HTR-8/SVneo (cell line): ENCODE measurements at places on chromosomes 11 and 22.

DNA sequence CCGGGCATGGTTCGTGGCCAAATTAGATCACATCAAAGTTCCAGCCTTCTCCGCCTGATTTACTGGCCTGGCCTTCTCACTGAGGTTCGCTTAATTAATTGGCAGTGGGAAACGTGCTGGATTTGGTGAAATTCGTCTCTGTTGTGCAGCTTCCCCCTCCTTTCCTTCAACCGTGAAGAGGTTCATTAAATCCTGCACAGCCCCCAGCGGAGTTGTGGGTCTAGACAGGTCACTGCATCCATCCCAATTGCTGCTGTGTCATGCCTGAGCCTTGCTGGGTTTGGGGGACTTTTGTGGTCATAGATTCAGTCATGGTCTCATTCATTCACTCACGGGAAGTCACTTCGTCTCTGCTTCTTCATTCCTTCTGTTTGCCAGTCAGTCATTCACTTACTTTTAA lies 90.0 kb downstream of the INSC start:
- DNase-seq: no peak

DNA sequence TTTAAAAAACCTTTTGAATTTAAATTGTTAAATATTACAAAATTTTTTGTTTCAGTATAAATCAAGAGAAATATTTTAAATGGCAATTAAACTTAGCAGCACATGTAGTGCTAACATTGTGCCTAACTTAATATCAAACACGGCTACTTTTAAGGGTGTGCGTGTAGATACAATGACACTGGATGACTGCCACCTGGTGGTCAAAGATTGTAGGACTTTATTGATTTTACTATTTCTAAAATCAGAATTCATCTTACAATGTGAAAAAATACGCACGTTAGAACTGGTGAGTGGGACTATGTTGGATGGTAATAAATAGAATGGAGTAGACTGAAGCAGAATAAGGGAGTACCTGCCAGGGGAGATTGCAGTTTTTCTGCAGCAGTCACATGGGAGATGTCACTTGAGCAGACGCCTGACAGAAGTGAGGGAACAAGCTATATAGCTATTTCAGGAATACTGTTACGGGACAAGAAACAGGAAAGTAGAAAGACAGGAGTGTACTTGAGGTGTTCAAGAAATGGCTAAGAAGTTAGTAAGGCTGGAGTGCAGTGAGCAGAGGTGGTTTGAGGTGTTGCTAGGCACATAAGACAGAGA lies 52.9 kb downstream of the UVRAG start:
- peak; percentile 63 for DNase-seq

- DNase-seq: no peak
Observed at GRCh38 chr11:117962826-117963225, 23.4 kb upstream of the IL10RA start.

GRCh38 chr11:11960687-11961086 lies 47.7 kb downstream of the DKK3 start:
- no peak for DNase-seq

DNA sequence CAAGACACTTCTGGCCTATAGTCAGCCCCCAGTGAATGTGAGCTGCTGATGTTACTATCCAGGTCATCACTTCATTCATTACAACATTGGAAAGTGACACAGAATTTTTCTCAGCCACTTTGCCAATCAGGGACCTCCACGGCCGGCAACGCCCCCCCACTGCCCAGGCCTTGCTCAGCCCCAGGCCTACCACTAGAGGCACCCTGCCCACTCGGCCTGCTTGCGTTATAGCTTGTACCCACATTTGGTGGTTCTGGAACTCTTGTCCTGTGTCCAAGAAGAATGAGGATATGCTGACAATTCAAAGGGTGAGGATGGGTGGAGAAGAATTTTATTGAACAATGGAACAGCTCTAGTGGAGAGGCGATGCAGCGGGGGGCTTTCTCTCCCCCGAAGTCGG lies 96.2 kb downstream of the TSPAN18 start:
- DNase-seq: no peak

- no peak for DNase-seq
Observed at GRCh38 chr11:117734601-117735024, 62.4 kb downstream of the DSCAML1 start.
